Inflammatory macrophage (primary cell): ENCODE measurements at places on chromosomes 5 and 9.
A peak's percentile ranks its signal among the peaks of the same experiment; 100 is the strongest.

- no peak for DNase-seq
These were observed 43.9 kb downstream of the PAM start for GRCh38 chr5:102799017-102799416.

DNA sequence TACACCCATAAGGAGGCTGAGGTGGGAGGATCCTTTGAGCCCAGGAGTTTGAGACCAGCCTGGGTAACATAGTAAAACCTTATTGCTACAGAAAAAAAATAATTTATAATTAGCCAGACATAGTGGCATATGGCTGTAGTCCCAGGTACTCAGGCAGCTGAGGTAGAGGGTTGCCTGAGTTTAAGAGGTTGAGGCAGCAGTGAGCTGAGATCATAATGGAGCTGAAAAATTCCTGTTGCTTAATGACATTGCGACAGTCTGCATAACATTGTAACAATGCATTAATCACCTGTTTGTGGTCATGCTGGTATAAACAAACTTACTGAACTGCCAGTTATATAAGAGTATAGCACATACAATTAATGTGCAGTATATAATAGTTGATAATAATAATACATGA is 214.2 kb downstream of the TRIM32 start:
- no peak for DNase-seq

DNA sequence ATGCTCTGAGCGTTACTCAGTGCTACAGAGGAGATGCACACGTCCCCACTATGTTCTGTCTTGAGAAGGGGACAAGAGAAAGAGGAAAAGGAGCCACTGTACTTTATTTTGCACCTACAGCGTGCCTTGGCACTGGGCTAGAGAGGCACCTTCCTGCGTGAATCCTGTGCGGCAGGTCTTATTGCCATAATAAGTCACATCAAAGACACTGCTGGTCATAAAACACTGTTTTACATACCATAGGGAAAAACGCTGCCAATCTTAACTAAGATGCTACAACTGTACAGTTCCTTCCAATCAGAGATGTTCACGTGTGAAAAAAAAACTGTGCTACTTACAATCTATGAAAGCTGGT is 48.1 kb downstream of the NEURL1B start:
- DNase-seq, result no peak

GRCh38 chr5:41924526-41924871 is 582 bp upstream of the FBXO4 start:
- DNase-seq, result no peak

GRCh38 chr9:114511978-114512874 is 7.0 kb upstream of the WHRN start:
- no peak for DNase-seq

DNA sequence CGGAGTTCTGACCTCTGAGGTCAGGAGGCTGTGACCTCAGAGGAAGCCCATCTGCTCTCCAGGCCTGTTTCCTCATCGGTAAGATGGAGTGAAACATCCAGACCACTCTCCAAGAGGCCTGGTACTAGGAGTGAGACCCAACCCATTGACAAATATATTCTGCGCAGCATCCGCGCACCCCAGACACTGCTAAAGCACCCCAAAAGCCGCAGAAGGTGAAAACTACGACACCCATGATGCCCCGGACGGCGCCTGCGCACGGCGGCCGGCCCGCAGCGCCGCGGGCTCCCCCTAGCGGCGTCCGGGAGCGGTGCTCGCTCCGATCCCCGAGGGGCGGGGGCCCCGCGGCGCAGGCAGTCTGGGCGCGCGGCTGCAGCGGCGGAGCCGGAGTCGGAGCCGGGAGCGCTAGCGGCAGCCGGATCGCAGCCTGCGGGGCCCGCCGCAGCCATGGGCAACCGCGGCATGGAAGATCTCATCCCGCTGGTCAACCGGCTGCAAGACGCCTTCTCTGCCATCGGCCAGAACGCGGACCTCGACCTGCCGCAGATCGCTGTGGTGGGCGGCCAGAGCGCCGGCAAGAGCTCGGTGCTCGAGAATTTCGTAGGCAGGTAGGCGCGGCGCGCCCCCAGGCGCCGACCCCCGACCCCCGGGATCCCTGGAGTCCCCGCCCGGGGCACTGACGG is at the start of gene DNM1:
TSS of gene DNM1 (plus strand) at position 356 of the 683 bp plus-strand sequence. CDS start at position 448, 92 bp downstream.
- peak; percentile 66 for DNase-seq
